ENCODE measurements at places on chromosomes 16 and 17.
A peak's percentile ranks its signal among the peaks of the same experiment; 100 is the strongest.

- DNase-seq = no peak
These were observed 27.0 kb upstream of the MPRIP start for GRCh38 chr17:17015230-17015629.

DNA sequence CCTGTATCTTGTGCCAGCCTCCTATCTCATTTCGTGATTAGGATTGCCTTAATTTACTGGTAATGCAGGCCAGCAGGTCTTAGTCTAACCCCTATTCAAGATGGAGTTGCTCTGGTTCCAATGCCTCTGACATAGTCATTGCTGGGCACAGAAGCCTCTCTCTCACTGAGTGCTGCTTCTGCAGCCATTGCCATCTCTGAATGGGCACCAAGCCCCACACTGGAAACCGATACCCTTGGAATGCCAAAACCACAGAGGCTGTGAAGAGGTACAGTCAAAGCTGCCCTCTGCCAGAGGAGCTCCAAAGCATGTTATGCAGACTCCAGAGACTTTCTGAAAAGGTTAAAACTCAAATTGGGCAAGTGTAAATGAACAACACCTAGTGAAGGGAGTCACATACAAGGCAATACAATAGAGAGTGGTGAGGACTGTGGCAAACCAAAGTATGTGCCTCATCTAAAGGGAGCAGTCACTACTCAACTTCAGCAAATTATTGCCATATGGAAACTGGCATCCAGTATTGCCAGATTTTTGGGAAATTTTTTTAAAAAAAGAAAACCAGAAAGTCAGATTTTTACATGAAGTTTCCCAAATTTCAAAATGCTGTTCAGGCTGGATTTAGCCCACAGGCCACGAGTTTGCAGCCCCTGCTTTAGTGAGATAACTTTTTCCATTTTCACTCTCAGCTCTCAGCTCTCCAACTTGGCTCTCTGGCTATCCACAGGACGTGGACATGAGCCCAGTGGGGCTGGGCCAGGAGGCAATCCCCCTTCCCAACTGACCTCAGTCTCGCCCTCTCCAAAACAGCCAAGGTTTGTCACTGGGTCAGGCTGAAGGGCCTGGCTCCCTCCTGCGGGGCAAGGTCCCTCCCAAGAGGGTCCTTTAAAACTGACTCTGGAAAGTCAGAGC lies 2.1 kb upstream of the MMP2 start:
- no peak for DNase-seq

GRCh38 chr17:38512473-38513058 lies 84.3 kb downstream of the ARHGAP23 start:
- no peak for DNase-seq

DNA sequence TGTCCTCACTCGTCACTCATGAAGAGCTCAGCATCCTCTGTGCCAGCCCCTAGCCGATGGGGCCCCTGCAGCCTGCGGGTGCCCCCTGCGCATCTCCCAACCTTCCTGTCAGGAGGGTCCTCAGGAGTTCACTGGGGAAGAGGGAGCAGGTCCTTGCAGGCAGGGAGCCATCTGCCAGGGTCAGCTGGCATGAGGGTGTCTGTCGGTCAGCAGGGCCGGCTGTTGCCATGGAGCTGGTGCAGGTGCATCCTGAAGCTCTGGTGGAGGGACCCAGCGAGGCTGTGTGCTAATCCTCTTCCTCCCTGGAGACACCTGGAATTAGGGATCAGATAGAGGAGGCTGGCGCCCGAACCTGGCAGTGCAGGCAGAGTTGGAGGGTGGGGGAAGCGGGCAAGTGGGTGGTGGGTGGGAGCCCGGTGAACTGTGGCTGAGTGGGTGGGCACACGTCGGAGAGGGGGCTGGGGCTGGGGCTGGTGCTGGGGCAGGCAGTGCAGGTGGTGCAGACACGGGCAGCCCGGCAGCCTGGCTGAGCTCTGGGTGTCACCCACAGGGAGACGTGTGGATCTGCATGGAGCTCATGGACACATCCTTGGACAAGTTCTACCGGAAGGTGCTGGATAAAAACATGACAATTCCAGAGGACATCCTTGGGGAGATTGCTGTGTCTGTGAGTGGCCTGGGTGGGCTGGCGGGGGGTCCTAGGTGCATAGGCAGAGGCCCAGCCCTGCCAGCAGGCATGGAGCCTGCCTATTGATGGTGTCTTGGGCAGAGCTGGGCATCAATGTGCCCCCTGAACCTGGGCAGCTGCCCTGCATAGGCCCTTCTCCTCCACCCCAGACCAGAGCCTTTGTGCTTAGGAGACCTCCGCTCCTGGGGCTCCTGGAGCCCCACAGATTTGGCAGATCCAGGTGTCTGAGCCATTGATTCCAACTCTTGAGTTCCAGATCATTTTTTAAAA lies 17.4 kb downstream of the MAP2K3 start:
- DNase-seq = peak; percentile 52

- DNase-seq = no peak
These were observed 241.0 kb downstream of the XYLT1 start for GRCh38 chr16:17229766-17230165.

DNA sequence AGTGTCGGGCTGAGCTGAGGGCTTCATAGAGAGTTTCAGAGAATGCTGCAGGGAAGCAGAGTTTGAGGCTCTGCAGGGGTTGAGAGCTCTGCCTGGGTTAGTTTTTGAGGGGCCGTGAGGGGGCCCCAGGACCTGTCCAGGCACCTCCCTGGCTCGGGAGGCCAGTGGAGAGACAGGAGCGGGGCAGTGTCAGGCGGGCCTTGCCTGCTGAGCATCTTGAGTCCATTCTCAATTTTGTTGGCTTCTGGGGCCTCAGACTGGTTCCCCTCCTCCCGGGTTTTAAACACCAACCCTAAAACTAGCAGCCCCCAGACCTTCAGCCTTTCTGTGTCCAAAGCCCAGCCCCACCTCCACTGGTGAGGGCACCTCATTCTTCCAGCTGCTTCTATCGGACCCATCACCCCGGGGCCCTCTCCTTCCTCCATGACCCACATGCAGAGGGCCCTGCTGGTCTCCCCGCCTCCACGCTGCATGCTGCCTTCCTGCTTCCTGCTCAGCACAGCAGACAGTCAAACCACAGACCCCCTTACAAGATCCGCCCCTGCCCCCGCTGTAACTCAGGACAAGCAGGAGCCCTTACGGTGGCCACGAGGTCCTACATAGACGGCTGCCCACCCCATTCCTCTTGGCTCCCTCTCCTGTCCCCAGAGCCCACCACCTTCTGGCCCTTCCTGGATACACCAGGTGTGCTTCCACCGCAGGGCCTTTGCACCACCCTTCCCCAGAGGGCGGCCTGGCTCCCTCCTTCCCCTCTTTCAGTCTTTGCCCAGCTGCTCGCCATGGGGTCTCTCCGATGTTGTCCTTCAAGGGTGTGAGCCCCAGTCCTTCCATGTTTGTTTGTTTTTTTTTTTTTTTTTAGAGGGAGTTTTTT lies 3.8 kb downstream of the RNF213 start:
- no peak for DNase-seq

- peak; percentile 47 for DNase-seq
These were observed 61.6 kb downstream of the TIMM22 start for GRCh38 chr17:1058423-1059130.

GRCh38 chr16:77376358-77376757 lies 58.5 kb downstream of the ADAMTS18 start:
- DNase-seq = no peak

GRCh38 chr17:72470121-72470705 lies 349.4 kb downstream of the SOX9 start:
- no peak for DNase-seq

DNA sequence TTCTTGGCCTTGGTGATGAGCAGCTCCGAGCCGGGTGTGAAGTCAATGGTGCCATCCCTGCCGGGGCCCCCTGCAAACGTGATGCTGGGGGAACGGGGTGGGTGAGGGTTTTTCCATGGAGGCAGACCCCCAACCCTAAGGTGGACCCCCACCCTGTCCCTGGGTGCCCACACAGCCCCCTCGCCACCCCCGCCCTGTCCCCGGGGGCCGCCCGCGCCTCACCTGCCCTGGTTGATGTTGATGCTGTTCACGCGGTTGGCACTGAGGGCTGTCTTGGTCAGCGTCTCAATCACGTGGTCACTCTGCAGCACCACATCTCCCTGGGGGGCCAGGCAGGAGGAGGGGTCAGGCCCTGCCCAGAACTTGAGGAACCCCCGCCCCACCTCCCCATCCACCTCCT lies 11.2 kb upstream of the CRK start:
- DNase-seq = no peak

GRCh38 chr17:38947189-38947588 lies 20.0 kb downstream of the FBXO47 start:
- DNase-seq = no peak

DNA sequence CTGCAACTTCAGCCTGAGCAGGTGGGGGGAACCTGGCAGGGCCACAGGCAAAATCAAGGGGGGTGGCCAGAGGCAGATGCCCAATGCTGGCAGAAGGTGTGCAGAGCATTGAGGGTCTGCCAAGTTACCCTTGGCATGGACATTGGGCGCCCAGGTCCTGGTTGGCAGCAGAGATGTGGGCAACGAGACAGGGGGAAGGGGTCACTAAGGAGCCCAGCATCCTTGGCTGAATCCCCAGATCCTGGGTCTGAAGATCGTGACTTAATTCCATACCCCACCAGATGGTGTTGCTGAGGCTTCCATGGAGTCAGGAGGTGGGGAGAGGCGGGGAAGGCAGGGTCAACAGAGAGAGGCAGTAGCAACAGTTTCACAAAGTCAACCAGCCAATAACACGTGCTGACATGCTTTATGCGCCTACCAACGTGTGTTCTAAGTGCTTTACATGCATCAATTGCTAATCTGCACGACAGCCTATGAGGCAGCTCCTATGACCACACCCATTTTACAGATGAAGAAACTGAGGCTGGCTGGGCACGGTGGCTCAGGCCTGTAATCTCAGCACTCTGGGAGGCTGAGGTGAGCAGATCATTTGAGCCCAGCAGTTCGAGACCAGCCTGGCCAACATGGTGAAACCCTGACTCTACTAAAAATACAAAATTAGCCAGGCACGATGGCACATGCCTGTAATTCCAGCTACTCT lies 83.3 kb downstream of the GSG1L start:
- no peak for DNase-seq

DNA sequence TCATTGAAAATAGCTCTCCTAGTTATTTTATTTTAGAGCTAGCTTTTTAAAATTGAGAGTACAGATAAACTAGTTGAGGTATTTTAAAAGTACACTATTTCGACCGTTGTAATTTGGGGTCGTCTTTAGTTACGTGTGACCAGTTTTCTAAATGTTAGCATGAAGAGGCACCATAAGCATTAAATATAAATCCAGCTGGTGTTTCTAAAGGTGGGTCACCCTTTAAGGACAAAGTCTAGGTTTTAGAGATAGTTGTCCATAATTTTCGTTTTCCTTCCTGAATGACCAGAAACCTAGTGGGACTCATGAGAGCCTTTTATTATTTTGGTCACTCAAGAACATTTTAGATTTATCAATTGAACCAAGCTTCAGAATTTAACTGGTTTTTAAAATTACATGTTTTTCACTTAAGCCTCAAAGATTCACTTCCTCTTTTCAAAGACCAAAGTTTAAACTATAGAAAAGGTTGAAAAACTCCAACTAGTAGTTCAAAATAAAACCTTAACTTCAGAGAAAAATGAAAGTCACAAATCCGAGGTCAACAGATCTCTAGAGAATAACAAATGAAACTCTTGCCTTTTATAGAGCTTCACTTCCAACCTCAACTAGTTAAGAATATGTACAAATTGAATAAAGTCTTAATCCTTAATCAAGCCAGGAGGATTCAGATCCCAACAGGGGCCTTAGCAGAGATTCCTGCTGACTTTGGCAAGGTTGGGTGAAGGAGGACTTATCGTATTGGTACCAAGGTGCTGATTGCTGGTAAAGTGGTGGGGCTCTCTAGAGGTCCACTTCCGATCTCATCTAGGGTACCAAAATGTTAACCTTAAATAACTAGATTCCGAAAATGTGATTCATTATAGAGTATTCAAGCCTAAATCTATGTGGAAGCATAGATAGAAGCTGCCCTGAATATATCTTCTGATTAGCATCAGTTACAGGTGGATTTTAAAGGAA lies 32.5 kb downstream of the PHKB start:
- no peak for DNase-seq

DNA sequence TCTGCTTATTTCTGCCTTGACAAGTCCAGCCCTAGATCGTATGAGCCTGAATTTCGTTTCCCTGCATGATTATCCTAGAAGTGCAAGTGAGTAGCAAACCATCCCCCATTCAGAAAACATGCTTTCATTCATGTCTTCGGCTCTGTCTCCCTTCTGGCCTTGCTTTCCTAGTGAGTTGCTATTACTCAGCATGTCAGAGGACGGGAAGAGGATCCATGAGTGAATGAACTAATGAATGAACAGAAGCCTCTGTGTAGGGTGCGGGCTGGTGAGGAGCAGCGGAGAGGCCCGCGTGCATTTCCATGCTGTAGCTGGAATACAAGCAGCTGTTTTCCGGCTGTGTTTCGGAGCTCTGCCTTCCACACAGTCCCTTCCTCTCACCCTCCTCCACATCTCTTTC lies 155.7 kb upstream of the NOL11 start:
- DNase-seq = peak; percentile 52

DNA sequence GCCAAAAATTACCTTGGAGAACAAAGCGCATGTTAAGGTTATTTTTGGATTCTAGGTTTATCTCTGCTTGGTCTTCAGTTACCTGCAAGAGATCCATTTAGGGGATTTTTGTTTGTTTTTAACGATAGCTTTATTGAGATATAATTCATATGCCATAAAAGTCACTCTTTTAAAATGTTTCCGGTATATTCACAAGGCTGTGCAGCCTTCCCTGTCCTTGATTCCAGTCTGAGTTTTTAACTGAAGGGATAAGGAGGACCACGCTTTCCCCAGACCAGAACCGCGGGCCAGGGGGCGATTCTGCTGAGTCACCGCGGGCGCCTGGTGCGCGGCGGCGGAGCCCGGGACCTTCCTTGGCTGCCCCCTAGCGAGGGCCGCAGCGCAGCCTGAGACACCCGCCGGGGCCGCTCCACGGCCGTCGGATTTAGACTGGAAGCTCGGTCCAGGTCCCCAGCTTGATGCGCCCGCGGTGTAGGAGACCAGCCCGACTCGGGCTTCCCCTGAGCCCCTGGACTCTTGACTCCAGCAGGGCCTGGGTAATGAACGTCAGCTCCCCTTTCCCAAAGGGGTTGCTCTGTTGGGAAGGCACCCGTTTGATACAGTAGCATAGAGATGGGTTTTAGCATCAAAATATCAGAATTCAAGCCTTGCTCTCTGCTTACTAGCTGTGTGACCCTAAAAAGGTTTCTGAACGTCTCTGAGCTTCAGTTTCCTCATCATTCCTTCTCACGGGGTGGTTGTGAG lies 50.0 kb upstream of the STH start:
- DNase-seq = peak; percentile 83

GRCh38 chr16:84243732-84244131 lies 3.9 kb upstream of the KCNG4 start:
- DNase-seq = no peak

- peak; percentile 14 for DNase-seq
These were observed 63.5 kb upstream of the TEX2 start for GRCh38 chr17:64326420-64327054.
